DMS79 treated with DMSO at 0.1 percent for 48 hours (cell line): ENCODE measurements at places on chromosomes 3 and 15.

DNA sequence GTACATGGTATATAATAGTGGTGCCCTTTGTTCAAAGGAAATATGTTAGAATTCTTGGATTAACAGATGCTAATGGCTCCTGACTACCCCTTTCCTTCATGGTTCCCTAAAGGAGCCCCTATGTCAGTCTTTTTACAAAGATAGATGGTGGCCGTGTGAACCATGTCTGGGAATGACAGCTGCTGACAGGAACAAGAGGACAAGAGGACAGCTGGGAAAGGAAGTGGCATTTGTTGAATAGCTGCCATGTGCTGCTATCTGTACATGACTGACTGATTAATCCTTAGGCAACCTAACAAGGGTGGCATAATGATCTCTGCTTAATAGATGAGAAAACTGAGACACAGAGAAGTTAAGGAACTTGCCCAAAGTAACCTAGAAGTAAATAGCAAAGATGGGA is 321.7 kb downstream of the ZNF621 start:
- DNase-seq: no peak

DNA sequence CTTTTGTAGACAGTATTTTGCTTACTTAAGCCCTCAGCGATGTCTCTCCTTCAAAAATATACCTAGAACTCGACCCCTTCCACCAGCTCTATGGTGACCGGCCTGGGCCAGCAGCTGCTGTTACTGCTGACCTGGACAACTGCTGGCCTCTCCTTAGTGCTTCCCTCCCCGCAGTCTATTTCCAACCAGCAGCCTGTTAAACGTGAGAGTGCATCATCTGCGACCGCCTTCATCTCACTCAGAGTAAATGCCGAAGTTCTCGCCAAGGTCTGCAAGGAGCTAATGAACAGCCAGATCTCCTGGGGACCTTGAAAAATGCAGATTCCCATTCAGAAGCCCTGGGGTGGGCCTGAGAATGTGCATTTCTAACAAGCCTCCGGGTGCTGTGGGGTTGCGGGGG is 86.7 kb downstream of the RPLP1 start:
- DNase-seq: no peak

- no peak for DNase-seq
Observed at GRCh38 chr15:53829471-53829870, 70.0 kb upstream of the WDR72 start.

GRCh38 chr3:197697355-197697754 is 39.3 kb downstream of the RUBCN start:
- DNase-seq: no peak

- no peak for DNase-seq
Observed at GRCh38 chr15:100710222-100710621, 107.8 kb downstream of the ASB7 start.

DNA sequence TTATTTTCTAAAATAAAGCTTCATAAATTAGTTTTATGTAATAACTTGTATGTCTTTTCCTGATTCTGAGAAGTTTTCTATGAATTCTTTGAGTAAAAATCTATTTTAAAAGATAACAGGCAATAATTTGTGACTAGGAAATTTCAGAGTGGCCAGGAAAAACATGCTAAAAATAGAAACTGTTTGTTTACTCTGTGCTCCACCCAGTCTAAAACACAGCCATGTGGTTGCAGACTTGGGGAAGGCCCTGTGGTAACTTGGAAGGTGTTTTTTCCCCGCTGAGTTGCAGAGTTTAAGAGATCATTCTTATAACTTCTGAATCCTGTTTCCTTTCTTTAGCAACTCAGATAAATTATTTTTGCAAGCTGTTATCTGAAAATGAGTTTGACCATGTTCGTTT is 21.9 kb downstream of the PLCL2 start:
- DNase-seq: peak; percentile 4

DNA sequence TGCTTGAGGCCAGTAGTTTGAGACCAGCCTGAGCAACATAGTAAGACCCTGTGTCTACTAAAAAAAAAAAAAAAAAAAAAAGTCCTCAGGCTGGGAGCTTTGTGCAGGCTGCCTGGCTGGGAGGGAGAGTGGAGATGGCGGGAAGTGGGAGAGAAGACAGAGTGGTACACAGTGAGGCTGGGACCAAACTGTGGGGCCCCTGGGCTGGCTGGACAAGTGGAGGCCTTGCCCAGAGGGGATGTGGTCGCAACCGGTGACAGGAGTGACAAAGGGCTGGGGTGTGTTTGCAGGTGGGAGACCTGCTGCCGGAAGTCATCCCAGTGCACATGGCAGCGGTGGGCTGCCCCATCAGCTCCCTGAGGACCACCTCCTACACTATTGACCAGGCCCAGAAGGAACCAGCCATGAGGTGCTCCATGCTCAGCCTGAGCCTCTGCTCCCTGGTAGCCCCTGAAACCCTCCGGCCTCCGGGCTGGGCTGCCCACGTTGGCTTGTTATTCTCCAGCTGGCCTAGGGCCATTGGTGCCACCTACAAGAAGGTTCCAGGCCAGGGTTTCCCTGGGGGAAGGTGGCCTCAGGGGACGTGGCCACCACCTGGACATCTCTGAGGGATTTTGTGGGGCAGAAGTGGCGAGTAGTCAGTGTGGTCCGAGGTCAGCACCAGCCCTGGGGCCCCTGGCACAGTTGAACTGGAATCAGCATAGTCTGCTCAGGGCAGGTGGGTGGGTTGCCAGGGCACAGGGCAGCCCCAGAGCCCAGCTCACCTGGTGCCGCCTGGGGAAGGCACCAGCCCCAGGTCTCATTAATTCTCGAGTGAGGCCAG is 22.7 kb downstream of the ACAA1 start:
- no peak for DNase-seq

GRCh38 chr3:179265875-179266274 is 15.0 kb upstream of the KCNMB3 start:
- no peak for DNase-seq

DNA sequence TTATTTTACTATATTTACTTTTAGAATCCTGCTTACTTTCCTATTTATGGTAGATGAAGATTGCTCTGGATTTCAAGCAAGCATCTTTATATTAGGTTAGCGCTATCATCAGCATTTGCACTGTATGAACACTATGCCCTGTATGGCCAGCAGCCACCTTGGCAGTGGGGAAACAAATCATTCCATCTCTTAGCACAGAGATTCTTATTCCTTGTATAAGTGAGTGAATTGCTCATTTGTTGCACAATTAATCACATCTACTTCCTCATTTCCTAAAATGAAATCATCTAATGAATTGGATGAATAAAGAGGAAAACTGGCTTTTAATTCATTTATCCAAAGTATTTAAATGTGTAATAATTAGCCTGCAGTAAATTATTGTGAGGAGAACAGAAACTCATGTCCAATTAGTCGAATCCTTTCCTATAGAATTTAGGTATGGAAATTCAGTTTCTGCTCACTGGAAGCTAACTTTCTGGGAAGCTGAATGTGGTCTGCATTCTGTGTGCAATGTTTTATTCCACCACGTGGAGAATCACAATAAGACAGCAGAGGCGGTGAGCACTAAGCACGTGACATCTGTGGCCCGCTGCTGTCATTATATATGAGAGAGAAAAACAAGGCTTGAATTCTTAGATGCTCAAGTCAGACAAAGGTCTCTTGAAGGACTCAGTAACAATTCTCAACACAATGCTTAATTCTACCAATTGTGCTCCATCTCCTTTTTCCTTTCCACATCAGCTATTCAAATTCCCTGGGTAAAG is 93.4 kb downstream of the PEX5L start:
- DNase-seq: no peak

DNA sequence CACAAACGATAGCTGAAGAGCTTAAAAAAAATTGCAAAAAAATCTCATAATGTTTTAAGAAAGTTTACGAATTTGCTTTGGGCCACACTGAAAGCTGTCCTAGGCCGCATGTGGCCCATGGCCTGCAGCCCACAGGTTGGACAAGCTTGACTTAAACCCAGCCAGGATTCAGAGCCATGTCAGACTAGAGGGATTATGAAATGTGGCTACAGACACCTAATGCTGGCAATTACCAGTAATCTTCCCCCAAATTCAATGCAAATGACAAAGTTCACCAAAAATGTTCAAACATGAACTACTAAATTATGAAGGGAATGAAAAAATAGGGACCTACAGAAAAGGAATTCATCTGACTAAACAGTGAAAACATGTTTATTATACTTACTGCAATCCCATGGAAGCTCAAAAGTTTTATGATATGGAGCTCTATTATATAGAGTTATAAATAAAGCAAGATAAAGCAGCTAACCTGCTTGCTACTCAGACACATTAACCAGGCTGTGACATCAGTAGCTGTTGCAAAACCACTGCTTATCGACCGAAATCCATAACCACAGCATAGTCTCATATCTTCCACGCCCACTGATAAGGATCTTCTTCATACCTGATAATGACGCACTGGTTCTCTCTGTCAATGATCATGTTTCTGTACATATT is 49.2 kb downstream of the LDHAL6B start:
- no peak for DNase-seq

GRCh38 chr15:23646165-23647000 is 1.3 kb downstream of the MAGEL2 start:
- DNase-seq: no peak

DNA sequence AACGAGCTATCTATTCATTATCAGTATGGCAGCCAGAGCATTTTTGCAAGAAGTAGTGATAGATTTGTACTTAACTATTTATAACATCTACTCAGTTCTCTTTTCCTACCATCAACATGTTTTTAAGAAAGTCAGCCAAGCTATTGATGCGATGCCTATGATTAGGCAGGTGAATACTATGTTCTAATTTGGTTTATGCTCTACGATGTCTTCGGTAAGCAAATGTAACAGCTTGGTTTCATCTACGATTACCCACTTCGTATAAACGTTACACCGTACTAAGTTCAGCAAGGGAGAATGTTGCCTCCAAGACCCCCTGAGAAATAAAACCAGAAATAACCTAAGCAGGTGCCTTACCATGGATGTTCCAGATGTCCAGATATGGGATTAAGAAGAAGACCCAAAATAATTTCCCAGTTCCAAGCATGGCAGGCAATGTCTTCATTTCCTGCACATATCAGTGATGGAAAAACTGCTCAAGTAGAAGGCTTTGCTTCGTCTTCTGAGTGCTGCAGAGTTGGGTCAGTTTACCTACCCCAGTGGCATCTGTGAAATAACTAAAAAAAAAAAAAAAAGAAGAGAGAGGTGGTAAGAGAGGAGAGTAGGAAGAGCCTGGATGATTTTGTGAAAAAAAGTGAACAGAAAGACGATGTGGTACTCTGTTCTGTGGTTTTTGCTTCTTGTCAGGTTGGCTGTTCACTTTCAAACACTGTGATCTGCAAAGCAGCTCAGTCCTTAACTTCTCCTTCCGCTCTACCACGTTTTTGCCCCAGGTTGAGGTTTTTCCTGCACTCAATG is at the start of gene BTLA:
TSS of gene BTLA (minus strand) at position 559 of the 798 bp plus-strand sequence. CDS start at position 445, 114 bp downstream.
- DNase-seq: no peak

- DNase-seq: no peak
Observed at GRCh38 chr3:184238246-184238818, 8.9 kb downstream of the VWA5B2 start.

DNA sequence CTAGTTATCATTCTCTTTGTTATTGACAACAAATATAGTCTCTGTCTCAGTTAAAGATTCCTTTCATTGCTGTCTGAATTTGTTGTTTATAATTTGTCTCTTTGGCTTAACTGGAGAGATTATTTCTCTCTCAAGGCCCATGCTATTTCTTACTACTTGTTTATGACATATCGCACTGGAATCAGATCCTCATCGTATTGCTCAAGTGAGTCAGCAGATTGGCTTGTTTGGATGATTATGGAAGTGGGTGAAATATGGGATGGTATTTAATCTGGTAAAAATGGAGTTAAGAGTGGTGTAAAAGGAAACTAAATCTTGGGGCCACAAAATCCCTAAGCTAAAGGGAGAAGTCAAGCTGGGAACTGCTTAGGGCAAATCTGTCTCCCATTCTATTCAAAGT is 613.1 kb downstream of the SI start:
- DNase-seq: no peak

DNA sequence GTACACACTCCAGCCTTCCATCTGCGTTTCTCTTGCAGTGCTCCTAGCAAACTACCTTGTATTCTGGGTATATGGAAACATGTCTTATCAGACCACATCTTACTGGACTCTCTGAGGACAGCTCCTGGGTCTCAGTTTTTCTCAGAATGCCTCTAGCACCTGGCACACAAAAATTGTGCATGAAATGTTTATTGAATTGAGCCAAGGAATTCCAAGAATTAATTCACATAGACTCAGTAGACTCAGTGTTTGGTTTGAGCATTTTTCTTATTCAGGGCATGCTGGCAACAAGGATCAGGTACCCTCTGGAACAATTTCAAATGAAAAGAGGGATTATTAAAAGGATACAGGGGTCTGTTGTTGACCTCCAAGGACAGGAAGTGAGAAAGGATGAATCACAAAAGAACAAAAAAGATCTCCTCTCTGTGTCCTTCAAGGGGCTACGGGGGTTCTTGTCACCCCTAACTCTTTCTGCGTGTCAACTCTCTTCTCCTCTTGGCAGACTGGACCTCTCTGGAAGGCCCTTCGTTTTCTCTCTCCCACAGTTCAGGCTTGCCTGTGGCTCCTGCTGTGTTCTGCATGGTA is 270.0 kb upstream of the HES1 start:
- no peak for DNase-seq

- no peak for DNase-seq
Observed at GRCh38 chr3:102084006-102084405, 234.7 kb downstream of the NFKBIZ start.

- no peak for DNase-seq
Observed at GRCh38 chr15:67370206-67370954, 115.8 kb downstream of the IQCH start.

GRCh38 chr15:25862071-25862471 is 1.1 kb downstream of the ATP10A start:
- no peak for DNase-seq

- no peak for DNase-seq
Observed at GRCh38 chr3:125965505-125965904, 3.5 kb upstream of the ROPN1B start.

DNA sequence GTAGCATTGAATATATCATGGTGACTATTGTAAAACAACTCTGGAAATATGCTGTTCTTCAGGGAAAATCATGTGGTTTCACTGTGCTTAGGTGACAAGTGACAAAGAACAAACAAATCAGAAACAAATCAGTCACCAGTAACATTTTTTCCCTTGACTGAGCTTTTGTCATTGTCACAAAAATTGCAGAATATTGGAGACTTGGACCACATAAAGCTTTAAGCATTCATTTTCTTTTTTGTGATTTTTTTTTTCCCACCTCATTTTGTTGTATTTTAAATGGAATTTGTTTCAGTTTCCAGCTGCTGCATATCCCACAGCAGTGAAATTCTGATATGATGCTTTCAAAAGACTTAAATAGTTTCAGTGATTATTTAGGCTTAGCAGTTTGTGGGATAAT is 1088.4 kb downstream of the OTOL1 start:
- no peak for DNase-seq
